NCI-H1048 (cell line): ENCODE measurements at places on chromosomes 13 and 19.

- no peak for DNase-seq
Observed at GRCh38 chr19:38015761-38016160, 108.8 kb downstream of the SIPA1L3 start.

DNA sequence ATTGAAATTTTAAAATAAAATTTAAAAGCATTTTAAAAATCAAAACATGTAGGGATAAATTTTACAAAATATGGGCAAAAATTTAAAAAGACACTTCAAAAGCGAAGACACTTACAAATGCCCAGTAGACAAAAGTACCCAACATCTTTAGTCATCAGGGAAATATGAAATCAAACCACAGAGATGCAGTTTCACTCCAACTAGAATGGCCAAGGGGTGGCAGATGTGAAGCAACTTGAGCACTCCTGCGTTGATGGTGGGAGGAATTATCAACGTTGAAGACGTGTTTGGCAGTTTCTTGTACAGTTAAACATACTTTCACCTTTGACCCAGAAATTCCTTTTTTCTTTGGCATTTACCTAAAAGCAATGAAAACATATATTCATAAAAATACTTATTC is 518.0 kb upstream of the SGCG start:
- no peak for DNase-seq

DNA sequence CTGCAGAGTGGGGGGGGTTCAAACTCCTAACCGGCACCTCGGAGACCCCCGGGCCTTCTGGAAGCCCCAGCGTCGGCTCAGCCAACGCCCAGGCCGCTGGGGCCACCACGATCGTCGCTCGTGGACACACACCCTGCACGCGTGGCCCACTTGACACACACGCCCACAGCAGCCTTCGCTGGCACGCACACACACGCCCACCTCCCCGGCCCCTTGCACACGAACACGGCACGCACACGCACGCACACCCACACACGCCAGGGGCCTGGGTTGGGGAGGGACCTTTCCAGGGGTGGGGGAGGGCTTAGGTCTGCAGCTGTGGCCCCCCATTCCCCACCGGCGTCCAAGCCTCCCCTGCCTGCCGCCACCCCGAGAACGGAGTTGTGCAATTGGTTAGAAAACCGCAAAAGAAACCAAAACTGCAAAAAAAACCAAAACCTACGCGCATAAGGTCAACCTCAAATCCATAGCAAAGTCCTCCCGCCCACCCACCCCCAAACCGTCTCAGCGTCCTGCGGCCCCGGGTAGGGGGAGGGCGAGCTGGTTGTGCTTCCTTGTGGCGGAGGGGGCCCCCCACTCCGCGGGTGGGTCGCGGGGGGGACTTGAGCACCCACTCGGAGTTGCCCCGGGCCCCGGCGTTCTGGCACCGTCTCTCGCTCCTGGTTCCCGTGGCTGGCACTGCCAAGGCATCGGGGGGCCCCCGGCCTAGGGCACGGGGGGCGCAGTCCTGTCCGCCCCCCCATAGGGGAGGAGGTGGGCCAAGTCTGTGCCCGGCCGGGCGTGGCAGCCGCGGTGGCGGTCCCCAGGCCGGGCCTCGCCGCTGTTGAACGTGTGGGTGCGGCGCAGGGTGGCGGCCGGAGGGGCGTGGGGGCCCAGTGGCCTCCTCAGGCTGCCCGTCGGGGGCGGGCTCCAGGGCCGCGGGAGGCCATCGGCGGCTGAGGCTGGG is 3.3 kb upstream of the LRG1 start:
- no peak for DNase-seq

DNA sequence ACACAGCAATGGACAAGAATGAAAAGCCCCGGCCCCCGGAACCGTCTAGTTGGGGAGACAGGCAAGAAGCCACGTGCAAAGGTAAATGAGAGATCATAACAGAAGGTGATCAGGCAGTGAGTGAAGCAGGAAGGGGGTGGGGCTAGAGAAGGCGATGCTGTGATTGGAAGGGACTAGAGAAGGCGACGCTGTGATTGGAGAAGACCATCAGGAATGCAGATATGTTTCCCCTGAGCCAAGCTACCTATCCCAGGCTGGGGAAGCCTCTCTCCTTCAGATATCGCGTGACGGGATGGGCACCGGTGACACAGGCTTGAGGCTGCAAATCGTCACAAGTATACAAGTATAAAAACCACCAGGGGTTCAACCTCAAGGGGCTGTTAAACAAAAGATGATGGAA is 21.8 kb downstream of the DCAF15 start:
- DNase-seq, result peak; percentile 82

- no peak for DNase-seq
Observed at GRCh38 chr19:17063428-17063827, 11.8 kb downstream of the HAUS8 start.

DNA sequence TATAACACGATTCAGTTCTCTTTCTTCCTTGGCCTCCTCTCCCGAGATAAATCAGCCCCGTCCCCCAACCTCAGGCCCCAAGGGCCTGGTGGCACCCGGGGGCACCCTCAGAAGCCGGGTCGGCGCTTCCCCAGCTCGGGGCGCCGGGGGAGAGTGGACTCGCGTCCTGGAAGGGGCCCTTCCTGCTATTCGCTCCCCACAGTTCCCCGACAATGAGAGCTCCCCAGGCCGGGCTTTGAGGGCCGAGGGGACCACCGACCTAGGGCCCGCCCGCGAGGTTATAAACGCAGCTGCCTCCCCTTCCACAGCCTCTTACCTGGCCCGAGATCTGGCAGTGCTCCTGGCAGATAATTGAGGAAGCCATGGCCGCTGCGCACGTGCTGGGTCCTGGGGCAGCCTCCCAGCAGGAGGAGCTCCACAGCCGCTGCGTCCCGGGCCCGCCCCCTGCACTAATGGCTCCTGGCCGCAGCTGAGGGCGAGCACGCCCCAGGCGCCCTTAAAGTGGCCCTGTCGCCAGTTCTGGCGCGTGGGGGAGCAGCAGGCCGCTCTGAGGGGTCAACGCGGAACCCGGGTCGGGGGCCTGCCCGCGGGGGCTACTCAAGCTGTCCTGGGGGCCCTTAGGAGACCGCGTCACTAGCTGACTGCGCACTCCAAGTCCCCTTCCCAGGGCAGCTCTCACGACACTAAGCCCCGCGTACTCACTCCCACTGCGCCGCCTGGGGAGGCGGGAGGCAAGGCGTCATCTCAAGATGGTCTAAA is at the start of gene SOHLH2:
Gene SOHLH2, minus strand, starts transcription at position 394 of the 759 bp plus-strand sequence. Its CDS starts 30 bp downstream, at position 364.
- no peak for DNase-seq

DNA sequence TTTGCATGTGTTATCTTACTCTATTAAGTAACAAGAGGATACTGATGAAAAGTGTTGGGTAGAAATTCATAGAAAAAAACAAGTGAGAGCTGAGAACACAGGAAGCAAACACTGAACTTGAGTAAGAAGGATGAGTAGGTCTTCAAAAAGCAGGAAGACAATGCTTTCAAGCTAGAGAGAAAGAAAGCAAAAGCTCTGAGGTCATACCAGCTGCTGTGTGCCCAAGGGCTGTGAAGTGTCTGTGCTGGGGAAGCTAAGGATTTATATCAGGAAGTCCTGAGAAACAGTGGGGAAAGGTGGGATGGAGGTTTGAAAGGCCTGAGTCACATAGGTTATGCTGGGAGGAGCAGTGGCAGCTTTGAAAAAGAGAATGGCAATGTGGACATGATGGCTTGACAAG is 145.5 kb upstream of the MAB21L1 start:
- no peak for DNase-seq

DNA sequence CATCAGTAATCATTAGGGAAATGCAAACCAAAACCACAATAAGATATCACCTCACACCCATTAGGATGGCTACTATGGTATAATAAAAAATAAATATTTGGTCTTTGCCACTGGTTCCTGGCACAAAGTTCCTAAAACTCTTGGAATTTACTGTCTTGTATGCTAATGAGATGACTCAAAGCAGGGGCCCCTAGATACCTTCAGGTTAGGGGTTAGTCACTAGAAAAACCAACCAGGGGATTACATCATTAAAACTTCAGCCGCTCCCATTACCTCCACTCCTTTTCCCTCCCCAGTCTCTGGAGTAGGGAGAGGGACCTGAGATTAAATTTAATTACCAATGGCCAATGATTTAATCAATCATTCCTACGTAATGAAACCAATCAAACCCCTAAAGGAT is 49.6 kb downstream of the THSD1 start:
- no peak for DNase-seq

- no peak for DNase-seq
Observed at GRCh38 chr13:84574851-84575250, 692.6 kb upstream of the SLITRK1 start.

DNA sequence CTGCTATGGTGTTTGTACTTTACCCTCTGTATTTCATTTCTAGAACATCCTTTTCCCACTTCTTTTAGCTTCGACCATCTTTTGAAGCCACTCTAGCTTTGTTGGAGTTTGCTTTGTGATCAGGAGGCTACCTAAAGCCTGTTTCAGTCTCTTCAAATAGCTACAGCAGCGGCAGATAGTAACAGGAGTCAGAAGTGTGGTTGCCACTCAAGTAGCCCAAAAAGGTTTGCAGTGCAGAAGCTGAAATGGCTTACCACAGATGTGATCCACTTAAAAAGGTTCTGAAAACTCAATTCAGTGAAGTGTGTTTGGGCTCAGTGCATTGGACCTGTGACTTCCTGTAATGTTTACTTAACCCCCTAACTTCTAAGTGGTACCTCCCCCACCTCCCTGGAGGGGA is 26.2 kb downstream of the WASF3 start:
- DNase-seq, result no peak

DNA sequence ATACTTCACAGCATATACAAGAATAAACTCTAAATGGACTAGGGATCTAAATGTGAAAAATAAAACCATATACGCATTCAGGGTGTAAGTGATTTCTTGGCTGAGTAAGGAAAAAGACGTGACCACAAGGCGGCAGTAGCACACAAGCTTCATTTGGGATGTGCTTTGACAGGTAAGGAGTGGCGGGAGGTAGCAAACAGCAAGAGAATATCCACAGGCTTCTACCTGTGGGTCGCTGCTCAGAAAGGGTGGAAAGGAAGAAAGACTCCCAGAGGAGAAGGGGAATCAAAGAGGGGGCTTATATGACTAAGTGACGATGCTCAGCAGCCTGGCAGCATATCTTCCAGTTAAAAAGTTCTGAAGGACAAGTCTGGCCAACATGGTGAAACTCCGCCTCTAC is 2.5 kb upstream of the ZNF121 start:
- DNase-seq, result no peak

DNA sequence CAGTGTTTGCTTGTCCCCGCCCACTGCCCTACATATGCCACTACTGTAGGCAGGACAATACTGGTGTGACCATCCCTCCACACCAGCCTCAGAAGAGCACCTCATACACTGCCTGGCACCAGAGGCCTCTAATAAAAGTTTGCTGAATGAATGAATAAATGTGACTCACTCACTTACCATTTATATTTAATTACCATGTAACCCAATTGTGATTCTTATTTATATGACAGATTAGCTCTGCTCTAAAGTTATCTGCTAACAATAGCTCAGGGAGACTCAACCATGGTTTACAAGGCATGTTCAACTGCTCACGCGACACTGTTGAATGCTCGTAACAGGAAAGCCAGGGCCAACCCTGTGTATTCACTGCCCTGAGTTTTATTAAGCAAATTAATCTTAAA is 66.0 kb upstream of the DOCK9 start:
- DNase-seq, result no peak

DNA sequence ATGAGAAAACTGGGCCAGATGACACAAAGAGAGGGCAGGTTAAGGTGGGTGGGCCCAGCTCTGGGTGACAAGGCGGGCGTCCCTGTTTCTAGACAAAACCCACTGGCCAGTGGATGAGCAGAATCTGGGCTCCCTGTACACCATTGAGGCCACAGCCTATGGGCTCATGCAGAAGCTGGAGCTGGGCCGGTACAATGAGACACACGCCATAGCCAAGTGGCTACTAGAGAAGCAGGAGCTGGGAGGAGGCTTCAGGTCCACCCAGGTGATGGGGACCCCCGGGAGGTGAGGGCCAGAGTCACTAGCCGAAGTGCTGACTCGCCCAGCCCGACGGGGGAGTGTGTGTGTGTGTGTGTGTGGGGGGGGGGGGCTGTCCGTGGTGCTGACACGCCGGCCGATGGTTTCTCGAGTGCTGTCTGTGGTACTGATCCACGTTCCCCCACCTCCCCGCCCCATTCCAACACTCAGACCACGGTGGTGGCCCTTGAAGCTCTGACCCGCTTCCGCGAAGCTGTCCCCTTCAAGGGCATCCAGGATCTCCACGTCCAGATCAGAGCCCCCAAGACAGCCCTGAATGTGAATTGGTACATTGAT is 24.3 kb upstream of the SHFL start:
- no peak for DNase-seq

DNA sequence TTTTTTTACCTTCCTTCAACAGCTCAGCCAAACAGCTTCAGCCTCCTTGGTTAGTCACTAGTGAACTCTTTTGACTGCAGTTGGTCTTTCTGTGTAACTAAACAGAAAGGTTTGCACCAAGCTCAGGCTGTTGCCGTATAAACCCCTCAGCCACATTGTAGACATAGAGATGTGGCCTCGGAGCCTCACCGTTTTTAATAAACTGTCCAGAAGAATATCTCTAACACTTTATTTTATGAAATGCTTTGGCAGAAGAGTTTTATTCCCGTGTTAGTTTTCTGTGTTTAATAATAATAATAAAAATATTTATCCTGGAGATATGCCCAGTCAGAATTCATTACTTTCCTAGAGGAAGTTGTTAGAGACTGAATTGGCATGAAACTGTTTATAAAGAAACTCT is 171.7 kb upstream of the MAB21L1 start:
- no peak for DNase-seq

DNA sequence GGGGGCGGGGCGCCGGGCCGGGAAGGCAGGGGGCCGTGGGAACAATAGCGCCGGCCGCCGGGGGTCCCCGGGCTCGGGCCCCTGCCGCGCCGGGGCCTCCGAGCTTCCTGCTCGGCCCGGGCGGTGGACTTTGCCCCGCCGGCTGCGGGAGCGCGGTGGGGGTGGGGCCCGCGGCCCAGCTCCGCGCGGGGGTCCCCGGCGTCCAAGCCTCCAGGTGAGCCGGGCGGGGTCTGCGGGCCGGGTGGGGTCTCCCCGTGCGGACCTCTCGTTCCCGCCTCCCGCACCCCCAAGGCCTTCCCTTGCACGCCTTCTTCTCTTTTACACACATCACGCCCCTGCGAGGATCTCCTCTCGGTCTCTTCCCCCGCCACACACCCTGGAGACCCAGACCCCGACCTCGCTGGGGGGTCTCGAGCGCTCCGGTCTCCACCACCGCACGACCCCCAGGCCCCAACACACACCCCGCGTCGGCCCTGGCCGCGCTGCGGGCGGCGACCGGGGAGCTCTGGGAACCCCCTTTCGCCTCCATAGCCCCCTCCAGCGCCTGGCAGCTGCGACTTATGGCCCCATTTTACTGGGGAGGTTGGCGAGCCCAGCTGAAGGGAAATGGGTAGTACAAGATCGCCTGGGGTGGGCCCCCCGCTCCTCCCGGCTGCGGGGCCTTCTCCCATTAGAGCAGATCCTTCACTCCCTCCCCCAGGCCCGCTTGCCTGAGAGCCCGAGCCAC is 711 bp downstream of the CAMSAP3 start:
- no peak for DNase-seq

GRCh38 chr19:42255766-42256745 is 1.1 kb upstream of the ERF start:
- no peak for DNase-seq
